Dermis microvascular lymphatic vessel endothelial cell (primary cell): ENCODE measurements at places on chromosomes 11 and 22.

GRCh38 chr22:47996446-47996857 lies 1234.0 kb downstream of the TBC1D22A start:
- DNase-seq, result no peak

- no peak for DNase-seq
These were observed 38.2 kb upstream of the MRPL17 start for GRCh38 chr11:6721343-6721742.

GRCh38 chr11:108122166-108122628 lies 830 bp downstream of the ACAT1 start:
- DNase-seq, result peak; percentile 14

- no peak for DNase-seq
These were observed at the start of gene CRYBB1 for GRCh38 chr22:26617271-26618199. Gene CRYBB1 (minus strand): TSS chr22:26618027. CDS start chr22:26616319, 1,708 bp downstream.

- no peak for DNase-seq
These were observed 76.9 kb downstream of the NTM start for GRCh38 chr11:131447277-131447815.

GRCh38 chr22:25626624-25626990 lies 62.1 kb downstream of the GRK3 start:
- DNase-seq, result no peak

- no peak for DNase-seq
These were observed 12.6 kb upstream of the GRAMD4 start for GRCh38 chr22:46607483-46608114.

DNA sequence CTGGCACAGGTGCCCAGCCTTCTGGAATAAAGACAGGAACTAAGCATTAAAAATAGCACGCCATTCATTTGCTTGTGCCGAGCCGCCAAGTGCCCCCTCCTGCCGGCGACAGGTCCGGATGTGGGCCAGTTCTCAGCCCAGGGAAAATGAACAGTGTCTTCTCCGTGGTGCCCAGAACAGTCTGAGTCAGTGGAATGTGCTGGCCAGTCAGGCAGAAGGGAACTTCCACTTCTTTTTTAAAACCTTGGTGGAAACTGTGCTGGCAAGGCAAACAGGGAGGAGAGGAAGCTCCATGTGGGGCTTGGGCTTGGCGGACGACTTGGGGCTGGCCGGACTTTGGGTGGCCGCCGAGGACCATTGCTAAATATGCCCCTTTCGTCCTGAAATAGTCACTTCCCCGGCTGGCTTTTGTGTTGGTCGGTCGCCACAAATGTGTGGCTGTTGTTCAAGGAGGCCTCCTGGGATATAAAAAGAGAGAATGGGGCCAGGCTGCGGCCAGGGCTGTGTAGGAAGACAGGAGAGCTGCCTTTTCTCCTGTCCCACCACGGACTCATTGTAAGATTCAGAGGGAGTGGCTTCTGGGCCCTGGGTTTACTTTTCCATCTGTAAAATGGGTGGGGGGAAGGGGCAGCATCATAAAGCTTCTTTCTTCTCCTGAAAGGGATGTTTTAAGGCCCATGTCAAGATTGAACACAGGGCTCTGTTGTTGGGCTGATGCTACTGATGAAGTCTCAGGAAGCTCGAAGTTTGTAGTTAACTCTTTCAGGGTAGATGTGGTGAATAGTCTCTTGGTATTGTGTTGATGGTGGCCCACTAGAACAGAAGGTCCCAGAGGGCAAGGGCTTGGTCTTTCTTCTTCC lies 101.0 kb downstream of the PTPRJ start:
- DNase-seq, result no peak

- DNase-seq, result peak; percentile 87
These were observed 158.7 kb downstream of the RAB38 start for GRCh38 chr11:88016392-88017170.

GRCh38 chr11:38438091-38438490 lies 1840.1 kb upstream of the RAG2 start:
- DNase-seq, result no peak

GRCh38 chr22:50577697-50577986 lies 585 bp downstream of the CPT1B start:
- no peak for DNase-seq

GRCh38 chr22:41746567-41747400 lies 47.5 kb downstream of the MEI1 start:
- DNase-seq, result peak; percentile 71

DNA sequence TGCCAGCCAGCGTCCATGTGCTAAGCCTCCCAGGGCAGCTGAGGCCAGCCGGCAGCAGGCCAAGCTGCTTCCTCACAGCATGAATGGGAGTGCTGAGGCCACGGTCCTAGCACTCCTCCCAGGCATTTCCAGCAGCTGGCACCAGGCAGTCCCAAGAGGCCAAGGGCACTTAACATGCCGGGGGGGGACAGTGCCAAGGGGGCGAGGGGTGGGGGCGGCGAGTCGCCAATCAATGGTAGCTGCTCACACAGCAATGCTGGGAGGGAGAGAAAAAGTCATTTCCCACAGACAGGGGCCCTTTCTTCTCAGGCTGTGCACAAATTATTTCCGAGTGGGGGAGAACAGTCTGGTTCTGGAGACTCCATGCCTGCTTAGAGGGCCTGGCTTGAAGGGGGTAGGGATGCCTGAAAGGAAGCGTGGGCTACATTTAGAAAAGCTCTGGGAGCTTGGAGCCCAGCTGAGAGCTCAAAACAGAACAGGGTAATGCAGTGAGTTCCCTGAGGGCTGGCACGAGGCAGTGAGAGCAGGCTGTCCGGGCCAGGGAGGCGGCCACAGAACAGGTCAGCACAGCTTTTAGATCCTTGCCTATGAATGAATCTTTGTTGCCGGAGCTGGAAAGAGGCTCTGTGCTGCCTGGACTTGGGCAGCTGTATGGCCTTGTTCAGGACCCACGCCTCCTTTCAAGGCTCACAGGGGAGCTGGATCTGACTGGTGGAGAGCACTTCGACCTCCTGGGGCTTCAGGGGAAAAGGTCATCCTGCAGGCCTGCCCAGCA lies 14.4 kb upstream of the TBC1D10A start:
- no peak for DNase-seq

DNA sequence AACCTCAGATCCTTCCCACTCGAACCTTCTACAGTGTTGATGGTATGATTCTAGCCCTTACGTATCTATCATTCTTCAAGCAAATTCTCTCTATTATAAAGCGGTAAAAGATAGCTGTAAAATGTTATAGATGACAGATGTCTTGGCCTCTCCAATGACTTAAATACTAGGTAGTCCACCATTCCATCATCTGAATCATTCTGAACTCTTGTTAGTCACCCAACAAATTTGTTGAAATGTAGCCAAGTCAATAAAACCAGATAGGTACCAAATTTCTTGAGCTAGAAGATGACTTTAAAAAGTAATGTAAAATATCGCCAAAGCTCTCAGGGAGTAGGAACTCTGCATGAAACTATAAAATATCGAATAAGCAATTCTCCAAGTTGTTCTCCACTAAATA lies 32.6 kb upstream of the PICALM start:
- no peak for DNase-seq

DNA sequence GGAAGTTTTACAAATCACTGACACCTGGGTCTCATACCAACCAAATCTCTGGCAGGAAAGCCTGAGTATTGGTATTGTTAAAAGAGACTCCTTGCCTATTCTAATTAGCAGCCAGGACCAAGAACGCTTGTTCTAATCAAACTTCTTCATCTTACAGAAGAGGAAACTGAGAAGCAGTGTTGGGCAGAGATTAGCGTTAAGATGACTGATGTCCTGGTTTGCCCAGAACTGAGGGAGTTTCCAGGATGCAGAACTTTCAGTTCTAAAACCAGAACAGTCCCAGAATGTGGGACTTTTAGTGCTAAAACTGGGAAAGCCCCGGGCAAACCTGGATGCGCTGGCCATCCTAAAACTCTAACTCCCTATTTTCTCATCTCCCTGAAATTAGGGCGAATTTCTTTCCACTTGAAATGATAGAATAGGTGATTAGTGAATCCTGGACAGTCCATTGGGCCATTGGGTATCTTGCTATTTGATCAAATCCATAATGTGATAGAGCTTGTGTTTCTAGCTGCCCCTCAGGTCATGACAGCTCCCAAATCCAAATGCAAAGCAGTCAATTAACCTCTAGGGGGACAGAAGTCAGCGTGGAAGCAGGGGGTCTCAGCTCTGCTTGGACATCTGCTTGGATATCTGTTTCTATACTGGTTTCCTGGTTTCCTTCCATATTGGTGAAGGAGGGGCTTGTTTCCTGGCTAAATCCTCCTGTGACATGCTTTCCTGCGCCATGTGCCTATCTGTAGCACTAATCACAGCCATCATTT lies 16.0 kb upstream of the TMPRSS13 start:
- peak; percentile 29 for DNase-seq

DNA sequence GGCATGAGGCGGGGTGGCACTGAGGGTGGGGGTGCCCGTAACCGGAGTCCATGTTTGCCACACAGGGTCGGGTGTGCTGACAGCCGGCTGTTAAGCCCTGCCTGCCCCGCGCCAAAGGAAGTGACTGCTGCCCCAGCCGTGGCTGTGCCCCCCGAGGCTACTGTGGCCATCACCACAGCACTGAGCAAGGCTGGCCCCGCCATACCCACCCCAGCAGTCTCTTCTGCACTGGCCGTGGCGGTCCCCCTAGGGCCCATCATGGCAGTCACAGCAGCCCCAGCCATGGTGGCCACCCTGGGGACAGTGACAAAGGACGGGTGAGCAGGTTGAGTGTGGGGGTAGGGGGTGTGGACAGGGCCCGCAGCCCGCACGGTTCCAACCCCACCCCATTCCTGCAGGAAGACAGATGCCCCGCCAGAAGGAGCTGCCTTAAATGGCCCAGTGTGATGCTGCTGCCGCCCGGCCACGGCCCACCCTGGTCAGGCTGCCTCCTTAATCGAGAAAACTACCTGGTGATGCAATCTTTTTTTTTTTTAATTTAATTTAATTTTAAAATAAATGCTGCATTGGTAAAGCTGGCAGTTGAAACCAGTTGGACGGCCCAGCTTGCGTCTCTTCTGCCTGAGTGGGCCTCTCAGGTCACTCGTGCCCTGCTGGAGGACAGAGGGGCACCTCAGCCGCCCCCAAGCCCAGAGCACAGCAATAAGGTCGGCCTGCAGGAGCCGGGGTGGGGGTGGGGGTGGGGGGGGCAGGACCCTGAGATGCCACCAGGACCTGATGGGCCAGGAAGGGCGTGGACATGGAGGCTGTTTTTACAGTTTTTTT lies 30.8 kb downstream of the SBF1 start:
- no peak for DNase-seq

DNA sequence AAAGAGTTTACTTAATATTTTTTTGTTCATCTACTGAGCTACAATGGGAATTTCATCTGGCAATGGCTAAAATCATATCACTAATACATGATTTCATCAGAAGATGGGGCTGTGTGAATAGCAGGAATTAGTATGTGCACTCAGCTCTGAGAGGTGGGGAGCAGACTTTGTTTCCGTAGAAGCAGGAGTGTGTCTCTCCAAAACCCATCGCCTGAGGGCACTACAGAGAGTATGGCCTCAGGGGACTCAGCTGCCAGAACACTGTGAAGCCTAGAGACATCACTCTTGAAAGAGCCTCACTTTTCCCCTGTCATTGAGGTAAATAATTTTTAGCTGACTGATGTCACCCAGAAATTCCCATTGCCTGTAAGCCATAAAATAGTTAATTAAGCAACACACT lies 261.4 kb upstream of the ISX start:
- no peak for DNase-seq

GRCh38 chr11:25734591-25735211 lies 597.2 kb upstream of the ANO3 start:
- DNase-seq, result no peak

DNA sequence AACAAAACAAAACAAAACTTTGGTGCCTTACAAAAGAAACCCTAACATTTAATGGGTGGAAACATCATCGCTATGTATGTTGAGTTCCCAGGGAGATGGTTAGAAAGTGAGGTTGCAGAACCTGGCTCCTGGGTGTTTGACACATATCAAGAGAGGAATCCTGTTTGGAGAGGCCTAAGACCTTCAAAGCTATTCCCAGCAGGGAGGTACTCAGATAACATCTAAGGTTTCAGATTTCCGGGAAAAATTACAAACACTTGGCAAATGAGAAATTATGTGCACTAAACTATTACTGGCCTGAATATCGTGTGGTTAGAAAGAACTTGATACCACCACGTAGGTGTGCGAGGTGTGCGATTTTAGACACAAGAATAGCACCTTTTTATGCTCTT lies 18.5 kb downstream of the TRIM5 start:
- DNase-seq, result no peak

DNA sequence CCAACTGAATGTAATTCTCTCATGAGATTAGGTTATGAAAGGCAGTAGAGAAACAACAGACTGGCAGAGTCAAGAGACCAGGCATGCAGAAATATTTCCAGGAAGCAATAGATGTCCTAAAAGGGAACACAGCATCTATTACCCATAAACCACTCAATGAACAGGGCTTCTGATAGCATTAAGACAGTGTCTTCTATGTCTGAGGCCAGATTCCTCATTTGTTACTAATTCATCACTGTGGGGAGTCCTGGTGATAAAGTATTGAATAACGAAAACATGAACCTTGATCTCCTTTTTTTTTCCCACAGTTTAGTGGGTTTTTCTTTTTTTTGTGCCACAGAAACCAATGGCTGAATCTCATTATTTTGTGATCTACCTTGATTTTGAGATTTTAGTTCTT lies 339.0 kb downstream of the METTL15 start:
- no peak for DNase-seq

DNA sequence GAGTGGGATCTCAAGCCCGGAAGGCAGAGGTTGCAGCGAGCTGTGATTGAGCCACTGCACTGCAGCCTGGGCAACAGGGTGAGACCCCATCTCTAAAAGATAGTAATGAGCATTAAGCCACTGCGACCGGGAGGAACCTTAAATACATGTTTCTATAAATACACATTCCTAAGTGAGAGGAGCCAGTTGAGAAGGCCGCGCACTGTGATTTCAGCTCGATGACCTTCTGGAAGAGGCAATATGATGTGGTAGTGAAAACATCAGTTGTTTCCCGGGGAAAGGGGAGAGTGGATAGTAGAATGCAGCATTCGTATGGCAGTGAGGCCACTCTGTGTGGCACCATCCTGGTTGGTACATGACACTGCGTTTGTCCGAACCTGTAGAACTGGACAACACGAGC lies 18.0 kb downstream of the PTDSS2 start:
- no peak for DNase-seq

GRCh38 chr11:11407065-11407762 lies 54.2 kb upstream of the CSNK2A3 start:
- no peak for DNase-seq
